ENCODE measurements at places on chromosomes 2 and 18.
A peak's percentile ranks its signal among the peaks of the same experiment; 100 is the strongest.

GRCh38 chr18:48540251-48541025 is 1.6 kb downstream of the CTIF start:
- peak; percentile 30 for DNase-seq

GRCh38 chr2:237315170-237315828 is 98.7 kb downstream of the COL6A3 start:
- DNase-seq = no peak

DNA sequence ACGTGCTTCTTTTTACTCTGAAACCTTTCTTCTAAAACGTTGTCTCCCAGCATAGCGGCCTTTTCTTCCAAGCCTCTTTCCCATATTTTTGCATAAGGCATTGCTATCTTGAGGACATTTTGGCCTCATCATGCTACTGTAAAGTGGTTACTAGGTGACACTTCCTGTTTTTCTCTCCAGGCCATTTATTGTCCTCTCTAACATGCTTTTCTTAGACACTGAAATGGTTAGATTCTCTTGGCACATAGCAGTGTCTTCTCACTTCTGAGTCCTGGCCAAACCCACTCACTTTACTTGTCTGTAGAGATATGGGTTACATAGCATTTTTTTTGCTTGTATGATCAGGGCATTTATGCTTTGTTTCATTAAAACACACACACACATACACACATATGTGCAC is 50.1 kb upstream of the KCNH7 start:
- no peak for DNase-seq

DNA sequence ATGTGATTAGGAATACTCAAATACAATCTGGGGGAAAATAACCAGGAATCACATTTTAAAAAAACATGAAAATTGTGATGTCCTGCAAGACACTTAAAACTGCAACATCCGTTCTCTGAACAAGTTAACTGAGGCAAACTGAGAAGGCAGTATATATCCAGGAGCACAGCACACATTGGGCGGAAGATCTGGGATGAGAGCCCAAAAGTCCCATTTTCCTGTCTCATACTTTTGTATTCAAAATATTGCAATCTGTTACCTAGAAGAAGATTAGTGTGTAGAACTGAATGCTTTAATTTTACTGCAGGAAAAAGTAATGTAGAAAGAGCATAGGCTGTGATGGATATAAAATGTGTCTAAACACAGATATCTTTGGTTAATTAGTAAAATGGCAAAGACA is 276.8 kb upstream of the FANCL start:
- DNase-seq = no peak

DNA sequence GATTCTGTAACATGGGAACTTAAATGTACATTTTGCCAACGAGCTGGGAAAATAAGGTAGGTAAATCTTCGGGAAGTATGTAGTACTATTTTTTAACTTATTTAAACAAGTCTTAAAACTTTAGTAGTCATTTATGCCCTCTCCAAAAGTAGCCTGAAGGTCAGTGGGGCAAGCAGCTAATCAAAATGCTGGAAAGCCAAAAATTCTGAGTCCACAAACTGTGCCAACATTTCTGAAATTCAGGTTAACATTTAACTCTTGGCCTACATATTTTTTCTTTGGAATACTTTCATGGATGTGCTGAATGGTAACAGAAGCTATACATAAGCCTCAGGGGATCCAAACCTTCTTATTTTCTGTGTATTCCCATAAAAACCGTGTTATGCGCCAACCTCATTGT is 26.3 kb downstream of the WDR75 start:
- DNase-seq = no peak

DNA sequence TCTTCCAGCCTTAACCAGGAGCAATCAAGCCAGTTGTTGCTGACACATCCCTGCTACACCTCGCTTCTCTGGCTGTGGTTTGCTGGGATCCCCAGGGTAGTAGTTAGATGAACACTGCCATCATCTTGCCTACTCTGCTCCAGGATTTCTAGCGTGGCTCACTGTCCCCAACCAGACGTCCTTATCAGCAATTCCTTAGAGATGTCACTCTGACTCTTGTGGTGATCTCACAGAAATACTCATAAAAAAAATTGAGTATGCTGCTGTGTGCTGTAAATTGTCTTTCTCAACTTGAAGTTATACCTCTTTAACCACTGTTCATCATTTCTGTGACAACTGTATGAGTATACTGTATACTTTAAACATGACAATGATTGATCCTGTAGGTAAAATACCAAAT is 63.2 kb downstream of the PLCL1 start:
- DNase-seq = no peak

DNA sequence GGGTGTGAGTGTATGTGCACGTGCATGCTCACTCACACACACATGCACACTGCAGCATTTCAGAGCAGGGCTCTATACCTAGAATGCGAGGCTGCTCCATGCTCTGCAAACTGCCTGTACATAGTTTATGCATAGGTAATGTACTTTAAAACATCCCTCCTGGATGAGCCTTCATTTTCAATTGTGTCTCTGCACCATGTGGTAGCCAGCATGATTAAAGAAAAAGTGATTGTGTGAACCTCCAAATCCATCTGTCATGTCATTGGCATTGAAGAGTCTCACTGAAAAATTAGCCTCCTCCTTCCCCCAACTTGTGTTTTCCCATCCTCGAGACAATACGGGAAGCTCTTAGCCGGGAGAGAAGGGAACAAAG is 120.9 kb upstream of the SPATS2L start:
- no peak for DNase-seq

- DNase-seq = no peak
These were observed 51.7 kb upstream of the TFCP2L1 start for GRCh38 chr2:121336528-121337294.

- no peak for DNase-seq
These were observed 299.6 kb upstream of the ZNF521 start for GRCh38 chr18:25651553-25651952.

DNA sequence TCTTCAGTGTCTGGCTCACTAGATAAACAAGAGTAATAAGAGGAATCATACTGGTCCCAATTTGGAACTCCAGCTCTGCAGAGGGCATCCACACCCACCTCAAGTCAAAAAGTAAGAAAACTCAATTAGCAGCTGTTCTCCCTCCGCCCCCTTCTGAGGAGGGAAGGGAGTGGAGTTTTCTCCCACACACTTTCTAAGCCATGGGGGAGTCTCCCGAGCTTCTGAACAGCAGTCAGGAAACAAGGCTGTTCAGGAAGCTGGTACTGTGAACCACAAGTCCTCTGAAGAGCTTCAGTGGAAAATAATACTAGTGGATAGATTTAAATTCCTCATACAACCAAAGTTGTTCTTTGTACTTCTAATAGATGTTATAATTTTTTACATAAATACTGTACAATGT is 32.9 kb upstream of the SPTBN1 start:
- DNase-seq = no peak

DNA sequence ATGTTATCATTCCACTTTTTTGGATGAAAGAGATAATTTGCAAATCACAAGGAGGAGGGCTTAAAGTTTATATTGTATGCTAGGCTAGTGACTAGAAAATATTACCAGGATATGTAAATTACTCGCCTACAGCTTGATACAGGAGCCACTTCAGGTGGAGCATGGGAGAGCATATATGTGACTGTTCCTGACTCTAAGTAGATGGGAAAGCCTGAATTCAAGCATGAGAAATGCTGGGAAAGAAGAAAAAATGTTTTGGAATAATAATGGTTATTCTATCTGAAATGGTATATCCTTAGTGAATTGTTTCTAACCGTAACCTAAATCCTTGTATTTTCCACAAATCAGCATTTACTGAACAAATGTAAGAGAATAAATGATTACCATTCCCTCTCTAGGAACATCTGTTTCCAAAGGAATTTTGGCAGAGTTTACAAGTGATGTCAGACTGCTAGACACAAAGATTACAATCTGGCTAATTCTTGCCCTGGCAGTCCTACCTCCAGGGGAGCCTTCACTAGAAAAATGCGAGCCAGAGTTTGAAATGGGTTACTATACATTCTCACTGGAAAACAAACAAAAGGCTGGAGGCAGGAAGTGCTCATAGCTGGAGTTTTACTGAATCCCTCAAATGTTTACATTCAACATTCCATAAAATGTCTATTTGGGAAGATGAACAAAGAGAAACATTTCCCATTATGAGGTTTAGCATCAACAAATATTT is 129.4 kb upstream of the MAPRE2 start:
- DNase-seq = no peak

DNA sequence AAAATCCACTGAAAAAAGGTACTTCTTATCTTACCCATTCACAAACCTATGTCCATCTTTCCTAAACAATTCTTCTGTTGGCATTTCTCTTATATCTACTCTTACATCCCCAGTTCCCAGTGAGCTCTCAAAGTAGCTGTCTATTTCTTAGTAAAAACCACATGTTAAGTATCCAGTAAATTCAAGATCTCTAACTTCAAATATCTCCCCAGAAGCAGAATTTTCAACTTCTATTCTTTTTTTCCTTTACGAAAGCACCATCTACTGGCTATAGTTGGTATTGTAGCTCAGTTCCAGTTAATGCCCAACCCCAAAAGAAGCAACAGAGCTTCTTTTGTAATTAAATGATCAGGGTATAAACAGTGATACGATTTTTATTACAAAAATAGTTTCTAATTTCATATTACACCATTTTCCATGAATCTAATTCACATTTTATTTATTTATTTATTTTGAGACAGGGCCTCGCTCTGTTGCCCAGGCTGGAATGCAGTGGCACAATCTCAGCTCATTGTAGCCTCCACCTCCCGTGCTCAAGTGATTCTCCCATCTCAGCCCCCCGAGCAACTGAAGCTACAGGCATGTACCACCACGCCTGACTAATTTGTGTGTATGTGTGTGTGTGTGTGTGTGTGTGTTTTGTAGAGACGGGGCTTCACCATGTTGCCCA is 28.5 kb downstream of the HRH4 start:
- DNase-seq = no peak

DNA sequence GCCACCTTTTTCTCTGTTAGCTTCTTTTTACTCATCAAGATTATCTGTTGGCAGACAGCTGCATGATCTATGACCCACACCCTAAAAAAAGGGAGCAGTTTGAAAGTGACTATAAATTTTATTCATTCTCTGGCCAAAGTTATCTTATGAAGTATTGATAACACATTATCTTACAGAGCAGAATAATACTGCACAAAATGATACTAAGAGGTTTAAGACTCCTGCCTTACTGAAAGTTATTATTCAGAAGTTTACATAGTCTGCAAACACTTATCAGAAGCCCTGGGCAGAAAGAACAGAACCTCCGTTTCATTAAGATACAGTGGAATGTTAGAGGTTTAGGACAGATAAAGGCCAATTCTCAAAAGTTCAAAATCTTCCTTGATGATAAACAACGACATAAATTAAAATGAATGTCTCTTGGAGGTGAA is 78.2 kb downstream of the ZEB2 start:
- DNase-seq = no peak

DNA sequence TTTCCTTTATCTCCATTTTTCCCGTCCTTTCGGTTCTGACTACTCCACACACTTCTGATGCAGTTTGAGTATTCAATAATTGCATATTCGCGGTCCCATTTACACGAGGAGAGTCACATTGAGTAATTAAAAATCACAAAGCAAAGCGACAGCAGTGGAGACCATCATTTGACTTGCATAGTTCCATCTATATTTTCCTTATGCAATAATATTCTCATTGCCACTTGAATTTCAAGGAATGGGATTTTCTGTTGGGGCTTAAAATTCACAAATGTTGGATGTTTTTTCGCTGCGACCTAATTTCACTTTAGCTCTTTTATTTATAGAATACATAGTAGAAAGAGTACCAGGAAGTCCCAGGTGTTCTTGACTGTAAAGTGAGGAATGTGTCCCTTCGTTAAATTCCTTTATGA is 186.8 kb downstream of the ZEB2 start:
- no peak for DNase-seq

- DNase-seq = no peak
These were observed 28.7 kb downstream of the MGAT4A start for GRCh38 chr2:98702127-98702802.

DNA sequence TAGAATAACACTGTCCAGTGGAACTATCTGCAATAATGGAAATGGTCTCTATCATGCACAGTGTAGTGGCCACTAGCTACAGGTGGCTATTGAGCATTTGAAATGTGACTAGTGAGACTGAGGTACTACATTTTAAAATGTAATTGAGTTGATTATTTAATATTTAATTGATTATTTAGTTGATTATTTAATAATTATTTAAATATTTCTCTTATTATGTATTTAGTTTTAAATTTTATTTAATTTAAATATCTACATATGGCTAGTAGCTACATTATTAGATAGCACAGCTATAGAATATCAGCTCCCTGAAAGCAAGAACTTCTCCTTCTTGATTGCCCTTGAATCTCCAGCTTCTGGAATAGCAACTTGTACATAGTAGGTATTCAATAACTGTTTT is 12.8 kb upstream of the ZNF521 start:
- DNase-seq = no peak

DNA sequence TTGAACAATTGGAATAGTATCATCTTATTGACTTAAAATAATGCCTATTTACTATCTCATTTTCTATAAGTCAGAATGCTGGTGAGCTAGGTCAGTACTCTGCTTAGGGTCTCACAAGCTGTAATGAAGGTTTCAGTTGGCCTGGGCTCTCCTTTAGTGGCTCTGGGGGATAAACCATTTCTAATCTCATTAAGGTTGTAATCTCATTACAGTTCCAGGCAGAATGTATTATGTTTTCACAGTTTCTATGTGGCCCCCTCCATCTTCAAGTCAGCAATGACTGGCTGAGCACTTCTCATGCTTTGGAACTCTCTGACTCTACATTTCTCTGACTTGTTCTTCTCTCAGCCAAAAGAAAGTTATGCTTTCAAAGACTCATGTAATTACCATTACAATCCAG is 163.1 kb downstream of the CCDC178 start:
- no peak for DNase-seq

DNA sequence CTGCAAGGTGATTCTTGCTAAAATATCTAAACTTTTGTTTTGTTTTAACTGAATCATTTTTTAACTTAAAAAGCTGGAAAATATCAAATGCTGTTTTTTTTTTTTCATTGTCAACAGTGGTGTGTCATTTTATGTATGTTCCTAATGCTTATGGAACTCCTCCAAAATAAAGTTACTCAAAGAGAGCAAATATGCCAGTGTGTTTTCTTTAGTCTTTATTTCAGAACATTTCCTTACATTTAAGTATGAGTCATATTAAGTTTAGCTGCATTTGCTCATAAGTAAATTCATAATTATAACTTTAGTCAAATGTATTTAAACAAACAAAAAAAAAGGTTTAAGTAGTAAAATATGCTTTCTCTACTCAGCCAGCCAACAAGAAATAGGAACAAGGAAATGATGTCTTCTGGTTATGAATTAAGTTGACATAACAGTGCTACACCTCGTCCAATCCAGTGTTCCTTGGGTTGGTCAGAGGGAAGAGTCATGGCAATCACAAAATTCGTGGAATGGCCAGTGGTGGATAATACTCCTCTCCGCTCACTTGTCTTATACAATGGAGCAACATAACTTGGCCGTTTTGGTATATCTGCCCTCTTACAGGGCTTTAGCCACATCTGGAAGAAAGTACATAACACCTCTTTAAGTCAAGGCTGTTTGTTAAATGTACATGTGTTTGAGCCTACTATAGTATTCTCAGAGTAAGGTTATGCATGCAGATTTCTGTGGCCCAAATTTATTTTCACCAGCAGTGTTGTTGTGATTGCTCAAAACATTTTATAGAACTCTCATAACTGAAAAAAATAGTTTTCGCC is 80.7 kb downstream of the SLC39A10 start:
- DNase-seq = no peak

All from activated T-cell treated with anti-CD3 and anti-CD28 coated beads for 1 hour (primary cell).